Muscle of back (tissue), 13 donors: ENCODE measurements at places on chromosomes 12 and 14.

DNA sequence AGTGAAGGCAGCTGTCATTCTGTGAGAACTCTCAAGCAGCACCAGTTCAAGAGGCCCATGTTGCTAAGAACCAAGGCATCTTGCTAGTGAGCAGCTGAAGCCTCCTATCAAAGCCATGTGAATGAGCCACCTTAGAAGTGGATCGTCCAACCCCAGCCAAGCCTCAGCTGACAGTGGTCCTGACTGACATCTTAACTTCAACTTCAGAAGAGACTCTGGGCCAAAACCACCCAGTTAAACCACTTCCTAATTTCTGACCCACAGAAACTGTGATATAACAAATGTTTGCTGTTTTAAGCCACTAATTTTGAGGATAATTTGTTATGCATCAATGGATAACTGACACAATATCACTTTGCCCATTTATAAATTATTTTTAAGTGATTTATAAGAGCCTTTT is 256.0 kb downstream of the RPAP3 start:
- no peak for DNase-seq

DNA sequence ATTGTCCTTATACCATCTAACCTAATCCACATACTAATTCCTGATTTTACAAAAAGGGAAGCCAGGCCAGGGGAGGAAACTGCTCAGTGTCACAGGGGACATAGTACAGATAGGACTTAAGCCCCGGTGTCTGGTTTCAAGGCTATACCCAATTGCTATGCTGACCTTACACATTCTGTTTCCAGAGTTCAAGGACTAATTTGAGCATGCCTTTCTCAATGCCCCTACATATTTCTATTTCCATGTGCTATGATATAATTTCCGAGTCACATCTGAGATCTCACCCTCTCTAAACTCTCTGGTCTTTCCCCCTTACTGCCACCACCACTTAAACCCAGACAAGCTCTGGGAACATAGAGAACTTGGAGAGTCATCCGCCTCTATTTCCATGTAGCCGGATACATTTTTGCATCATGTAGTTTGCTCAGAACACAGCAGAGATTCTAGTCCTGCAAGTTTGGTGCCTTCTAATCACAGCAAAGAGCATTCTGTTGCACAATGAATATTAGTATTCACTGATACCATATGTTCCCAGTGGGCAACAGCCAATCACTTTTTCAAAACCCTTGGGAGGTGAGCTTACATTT is 34.2 kb downstream of the PPM1H start:
- no peak for DNase-seq

DNA sequence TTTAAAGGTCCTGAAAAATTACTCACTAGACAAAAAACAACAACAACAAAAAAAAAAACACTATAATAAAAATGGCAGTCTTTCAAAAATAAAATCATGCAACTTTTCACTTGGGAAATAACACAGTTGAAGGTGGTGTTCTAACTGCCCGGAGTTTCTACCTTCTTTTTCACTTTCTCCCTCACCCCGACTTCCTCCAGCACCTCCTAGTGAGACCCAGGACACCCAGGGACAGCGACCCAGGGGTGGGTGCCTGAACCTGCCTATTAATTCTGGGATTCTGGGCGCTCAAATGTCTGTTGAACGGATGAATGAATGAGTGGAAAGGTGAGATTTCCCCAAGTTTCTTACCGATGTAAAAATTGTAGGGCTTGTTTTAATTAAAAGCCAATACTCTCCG is 2.0 kb upstream of the FZD10 start:
- DNase-seq, result no peak

- no peak for DNase-seq
Measured at GRCh38 chr12:9707356-9707755, 25.5 kb downstream of the CLECL1 start.

GRCh38 chr12:39587225-39587624 is 32.4 kb downstream of the ABCD2 start:
- DNase-seq, result no peak

DNA sequence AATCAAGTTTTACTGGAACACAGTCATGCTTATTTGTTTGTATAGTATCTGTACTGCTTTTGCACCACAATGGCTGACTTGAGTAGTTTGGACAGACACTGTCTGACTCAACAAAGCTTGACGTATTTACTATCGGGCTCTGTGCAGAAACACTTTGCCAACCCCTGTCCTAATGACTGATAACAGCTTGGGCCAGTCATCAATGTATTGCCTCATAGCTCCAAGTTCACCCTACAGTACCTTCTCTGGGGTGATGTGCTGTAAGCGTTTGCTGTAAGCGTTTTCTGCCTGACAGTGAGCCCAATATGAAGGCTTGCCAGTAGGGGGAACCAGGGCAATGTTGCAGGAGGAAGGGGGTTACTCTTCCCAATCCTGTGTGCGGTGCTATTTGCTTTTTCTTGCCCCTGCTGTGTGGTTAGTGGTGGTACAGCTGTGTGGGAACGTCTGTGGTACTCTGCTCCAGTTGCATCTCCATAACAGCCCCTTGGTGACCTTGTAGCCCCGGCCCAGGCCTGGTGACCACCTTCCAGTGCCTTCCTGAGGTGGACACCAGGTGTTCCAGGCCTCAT is 5.4 kb upstream of the CCDC177 start:
- peak; percentile 22 for DNase-seq

- DNase-seq, result no peak
Measured at GRCh38 chr12:27785882-27786570, 6.0 kb upstream of the MANSC4 start.
